ENCODE measurements at places on chromosomes 12 and 14.

DNA sequence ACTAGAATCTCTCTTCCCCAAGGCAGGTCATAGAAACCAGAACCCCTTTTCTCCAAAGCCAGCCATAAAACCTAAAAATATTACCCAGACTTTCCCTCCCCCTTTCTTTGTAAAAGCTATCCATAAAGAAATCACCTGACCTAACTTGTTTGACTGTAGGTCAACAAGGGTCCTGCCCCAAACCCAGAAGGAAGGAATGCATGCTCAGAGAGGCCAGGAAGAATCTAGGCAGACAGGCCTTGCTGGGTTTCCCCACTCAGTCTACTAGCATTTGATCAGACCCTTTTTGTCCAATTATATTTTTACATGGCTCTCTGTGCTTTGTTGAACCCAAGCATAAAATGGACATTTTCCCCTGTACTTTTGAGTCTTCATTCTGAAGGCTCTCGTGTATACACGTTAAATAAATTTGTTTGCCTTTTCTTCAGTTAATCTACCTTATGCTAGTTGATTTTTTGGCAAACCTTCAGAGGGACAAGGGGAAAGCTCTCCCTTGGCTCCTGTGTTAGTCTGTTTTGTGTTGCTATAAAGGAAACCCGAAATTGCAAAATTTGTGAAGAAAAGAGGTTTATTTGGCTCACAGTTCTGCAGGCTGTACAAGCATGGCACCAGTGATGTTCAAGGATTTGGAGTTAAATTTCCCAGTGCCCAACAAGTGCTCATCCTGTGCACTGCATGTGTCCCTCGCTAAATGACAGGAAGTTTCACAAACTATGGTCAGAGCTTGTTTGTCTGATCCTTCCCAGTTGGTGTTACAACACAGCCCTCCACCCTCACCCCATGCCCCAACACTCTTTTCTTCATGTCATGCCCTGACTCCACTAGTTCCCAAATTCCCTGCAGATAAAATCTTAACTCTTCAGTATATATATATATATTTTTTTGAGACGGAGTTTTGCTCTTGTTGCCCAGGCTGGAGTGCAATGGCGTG lies 14.2 kb upstream of the RASSF3 start:
- DNase-seq = no peak

- no peak for DNase-seq
These were observed 506 bp upstream of the NABP2 start for GRCh38 chr12:56223571-56224101.

DNA sequence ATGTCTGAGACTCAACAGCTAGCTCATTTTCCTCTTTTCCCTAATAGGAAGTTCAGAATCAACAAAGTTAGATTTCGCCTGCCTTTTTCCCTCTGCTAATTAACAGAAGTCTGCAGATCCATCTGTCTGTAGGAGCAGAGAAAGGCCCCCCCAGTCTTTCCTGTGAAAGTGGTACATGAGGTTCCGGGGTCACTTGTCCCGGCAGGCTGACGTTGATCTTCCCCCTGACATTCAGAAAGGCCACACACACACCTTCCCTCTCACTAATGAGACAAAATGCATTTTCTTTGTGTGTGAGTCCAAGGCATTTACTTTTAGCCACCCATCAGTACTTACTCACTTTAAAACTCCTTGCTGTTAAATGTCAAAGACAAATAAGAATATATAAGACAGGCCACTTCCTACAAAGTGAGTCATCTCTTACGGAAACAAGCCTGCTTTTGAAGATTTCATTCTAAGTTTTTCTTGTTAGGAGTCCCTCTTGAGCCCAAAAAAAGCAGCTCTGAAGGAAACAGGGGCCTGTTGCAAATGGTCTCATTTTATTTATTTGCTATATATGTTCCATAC lies 138.7 kb downstream of the TTC7B start:
- DNase-seq = no peak

DNA sequence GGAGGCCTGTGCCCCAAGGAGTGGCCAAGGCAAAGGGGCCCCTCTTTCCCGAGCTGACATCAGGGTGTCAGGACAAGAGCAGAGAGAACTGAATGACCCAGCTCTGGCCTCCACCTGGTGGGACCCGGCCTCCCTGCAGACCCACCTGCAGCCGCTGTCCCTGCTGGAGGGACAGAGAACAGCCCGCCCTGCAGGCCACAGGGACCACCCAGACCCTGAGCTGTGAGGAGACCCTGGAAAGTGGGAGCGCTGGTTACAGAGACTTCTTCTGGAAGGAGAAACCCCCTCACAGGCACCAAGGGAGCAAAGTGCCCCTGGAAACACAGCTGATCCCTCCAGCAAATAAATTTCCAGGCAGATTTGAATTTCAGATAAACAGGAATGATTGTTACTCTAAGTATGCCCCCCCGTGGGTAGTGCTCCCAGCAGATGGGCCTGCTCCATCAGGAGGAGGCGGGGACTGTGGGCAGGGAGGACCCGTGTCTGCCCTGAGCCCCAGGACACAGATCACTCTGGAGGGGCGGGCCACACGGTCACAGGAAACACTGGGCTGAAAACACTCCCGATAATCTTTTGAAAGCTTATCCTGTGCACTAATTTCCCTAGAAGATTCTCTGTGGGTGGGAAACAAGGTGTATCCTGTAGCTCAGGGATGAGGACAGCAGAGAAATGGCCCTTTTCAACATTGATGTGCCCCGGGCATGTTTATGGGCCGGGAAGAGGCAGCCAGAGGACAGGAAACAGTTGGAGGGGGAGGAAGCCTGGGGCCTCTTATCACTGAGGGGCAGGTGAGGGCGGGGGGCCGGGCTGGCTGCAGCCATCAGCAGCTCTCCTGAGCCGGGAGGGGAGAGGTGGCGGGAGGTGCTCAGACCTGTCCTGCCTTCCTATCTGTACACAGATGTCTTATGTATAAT lies 276.0 kb downstream of the ADGRD1 start:
- DNase-seq = no peak

DNA sequence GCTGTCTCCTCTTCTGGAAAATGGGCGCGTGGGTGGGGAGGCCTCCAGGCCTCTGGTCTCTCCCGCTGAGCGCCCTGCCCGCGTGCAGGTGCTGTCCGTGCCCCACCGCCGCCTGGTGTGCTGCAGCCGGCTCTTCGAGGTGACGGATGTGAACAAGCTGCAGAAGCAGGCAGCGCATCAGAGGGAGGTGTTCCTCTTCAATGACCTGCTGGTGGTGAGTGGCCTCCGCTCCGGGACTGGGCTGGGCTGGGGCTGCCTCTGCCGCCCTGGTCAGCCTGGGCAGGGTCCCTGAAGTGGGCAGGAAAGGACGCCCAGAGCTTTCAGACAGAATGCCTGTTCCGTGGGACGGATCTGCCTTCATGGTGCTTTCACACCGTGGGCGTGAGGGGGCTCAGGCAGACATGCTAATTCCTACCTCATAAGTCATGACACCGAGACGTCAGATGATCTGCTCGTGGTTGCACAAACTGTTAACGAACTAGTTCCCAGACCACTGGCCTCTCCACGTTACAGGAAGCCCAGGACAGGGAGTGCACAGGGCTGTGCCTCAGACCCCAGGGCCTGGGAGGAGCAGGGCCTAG lies 50.5 kb downstream of the SLC6A12 start:
- DNase-seq = no peak

DNA sequence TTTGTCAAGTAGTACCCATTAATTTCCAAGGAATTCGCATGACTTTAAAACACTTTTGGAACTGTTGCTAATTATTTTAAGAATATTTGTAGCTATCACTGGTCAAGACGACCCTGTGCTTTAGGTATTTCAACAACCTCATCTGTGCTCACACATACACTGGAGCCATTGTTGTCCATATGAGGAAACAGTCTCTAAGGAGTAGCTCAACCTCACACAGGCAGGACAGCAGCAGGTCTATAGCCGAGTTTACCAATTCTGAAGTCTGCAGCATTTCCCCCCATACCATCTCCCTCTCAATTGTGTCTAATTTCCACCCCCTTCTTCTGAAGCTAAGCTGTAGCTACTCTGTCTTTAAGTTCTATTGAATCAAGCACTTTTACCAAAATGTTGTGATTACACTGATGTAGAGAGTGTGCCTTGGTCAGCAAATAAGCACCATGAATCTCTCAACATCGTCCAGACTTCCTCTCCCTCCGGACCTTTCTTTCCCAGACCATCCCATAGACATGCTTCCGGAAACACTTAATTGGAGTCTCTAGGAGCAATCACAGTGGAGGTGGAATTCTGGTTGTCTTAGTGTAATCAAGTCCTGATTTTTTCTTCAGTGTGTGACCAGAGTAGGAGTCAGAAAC lies 48.5 kb upstream of the NUAK1 start:
- no peak for DNase-seq

All from fibroblast of skin of left biceps (primary cell).